Epithelial cell of proximal tubule (primary cell): ENCODE measurements at places on chromosomes 13 and 19.
A peak's percentile ranks its signal among the peaks of the same experiment; 100 is the strongest.

DNA sequence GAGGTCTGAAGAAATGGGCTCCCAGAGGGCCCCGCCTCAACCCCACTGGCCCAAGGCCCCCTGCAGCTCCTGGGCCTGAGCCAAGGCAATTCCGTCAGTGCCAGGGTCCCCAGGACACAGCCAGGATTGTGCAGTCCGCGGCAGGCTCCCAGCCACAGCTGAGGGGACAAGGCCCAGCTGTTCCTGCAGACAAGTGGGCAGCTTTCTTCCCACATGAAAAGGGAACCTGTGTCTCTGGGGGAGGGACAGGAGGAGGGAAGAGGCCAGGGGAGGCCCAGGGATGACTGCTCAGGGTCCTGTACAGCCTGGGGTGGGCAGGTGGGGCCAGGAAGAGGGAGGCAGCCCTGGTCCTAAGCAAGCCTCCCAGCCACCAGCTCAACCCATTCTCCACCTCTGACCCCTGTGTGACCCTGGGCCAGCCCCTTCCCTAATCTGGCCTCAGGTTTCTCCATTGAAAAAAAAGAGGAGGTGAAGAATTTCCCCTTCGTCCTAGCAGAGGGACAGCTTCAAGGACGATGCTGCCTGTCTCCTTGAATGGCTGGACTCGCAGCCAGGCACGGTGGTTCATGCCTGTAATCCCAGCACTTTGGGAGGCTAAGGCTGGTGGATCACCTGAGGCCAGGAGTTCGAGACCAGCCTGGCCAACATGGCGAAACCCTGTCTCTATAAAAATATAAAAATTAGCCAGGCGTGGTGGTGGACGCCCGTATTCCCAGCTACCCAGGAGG is 20.5 kb upstream of the VSTM2B start:
- DNase-seq = no peak

DNA sequence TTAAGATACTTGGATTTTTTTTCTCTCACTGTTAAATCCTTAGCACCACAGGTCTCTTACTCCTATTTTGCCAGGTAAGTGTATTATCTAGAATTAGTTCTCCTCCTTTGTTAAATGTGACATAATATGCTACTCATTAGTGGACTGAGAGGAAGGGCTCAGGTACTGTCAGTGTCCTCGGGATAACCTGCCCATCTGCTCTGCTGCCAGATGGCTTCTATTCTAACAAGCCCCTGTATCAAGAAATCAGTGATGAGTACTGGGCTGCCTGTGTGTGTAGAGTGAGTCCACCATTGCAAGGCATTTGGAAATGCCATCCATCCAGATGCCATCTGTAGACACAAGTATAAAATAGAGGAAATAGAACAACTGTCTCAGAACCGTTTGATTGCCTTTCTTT is 209.6 kb downstream of the ATP8A2 start:
- no peak for DNase-seq

DNA sequence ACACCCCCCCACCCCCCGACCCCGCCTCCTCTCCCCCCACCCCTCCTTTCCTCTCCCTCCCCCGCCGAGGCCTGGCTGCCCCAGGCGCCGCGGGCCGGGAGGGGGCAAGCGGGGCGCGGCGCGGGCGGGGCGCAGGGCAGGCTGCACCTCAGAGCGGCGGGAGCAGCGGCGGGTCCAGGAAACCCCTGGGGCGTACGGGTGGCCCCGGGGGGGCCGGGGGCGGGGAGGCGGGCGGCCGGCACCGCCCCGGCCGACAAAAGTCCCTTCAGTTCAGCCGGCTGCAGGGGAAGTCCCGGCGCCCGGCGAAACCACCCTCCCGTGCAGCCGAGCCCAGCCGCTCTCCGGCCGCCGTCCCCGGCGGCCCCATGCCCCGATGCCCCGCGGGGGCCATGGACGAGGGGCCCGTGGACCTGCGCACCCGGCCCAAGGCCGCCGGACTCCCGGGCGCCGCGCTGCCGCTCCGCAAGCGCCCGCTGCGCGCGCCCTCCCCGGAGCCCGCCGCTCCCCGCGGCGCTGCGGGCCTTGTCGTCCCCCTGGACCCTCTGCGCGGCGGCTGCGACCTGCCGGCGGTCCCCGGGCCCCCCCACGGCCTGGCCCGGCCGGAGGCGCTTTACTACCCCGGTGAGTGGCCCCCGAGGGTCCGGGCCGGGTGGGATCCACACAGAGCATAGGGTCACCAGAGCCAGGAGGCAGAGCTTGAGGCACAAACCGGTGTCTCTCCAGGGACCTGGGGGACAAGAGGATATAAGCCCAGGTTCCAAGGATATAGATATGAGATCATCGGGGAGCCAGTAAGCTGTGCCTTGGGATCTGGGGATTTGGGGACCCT is at the start of gene BCL3:
Gene BCL3, plus strand, starts transcription at position 283 of the 829 bp plus-strand sequence. Its CDS starts 83 bp downstream, at position 366.
- no peak for DNase-seq

GRCh38 chr19:19563348-19563848 is 25.3 kb downstream of the CILP2 start:
- no peak for DNase-seq

GRCh38 chr19:6073858-6074708 is 36.2 kb downstream of the RFX2 start:
- no peak for DNase-seq

GRCh38 chr13:75330770-75331169 is 151.2 kb downstream of the TBC1D4 start:
- DNase-seq = no peak

- peak; percentile 75 for DNase-seq
Measured at GRCh38 chr13:30792285-30793000, 57.1 kb downstream of the ALOX5AP start.

GRCh38 chr19:45040059-45040771 is 1.4 kb downstream of the CLASRP start:
- no peak for DNase-seq

DNA sequence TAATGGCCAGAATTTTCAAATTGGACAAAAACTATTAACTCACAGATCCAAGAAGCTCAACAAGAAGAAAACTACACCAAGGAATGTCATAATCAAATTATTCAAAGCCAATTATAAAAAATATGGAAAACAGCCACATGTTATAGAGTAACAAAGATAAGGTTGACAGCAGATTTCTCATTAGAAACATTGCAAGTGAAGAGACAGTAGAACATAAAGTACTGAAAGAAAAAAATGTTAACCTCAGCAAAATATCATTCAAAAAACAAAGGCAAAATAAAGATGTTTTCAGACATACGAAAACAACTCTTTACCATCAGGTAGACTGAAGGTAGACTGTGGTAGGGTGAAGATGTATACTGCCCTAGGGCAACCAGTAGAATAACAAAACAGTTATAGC is 83.4 kb downstream of the KCNRG start:
- DNase-seq = no peak

- DNase-seq = no peak
Measured at GRCh38 chr13:59492030-59492636, 671.6 kb downstream of the DIAPH3 start.

GRCh38 chr13:49399801-49400472 is 43.9 kb downstream of the CAB39L start:
- DNase-seq = no peak
